Activated T-cell treated with anti-CD3 and anti-CD28 coated beads for 4 hours (primary cell): ENCODE measurements at places on chromosomes 5 and 9.

DNA sequence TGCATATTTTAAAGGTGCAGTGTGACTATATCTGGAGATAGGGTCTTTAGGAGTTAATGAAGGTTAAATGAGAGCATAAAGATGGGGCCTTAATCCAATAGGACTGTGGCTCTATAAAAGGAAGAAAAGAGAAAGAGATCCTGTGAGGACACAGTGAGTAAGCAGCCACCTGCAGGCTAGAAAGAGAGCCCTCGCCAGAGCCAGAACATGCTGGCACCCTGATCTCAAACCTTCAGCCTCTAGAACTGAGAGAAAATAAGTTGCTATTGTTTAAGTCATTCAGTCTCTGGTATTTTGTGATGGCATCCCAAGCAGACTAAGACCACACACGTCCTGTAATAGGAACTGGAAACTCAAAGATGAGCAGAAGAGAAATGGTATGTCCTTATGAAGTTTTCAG, 41.0 kb downstream of the RNF180 start:
- no peak for DNase-seq

DNA sequence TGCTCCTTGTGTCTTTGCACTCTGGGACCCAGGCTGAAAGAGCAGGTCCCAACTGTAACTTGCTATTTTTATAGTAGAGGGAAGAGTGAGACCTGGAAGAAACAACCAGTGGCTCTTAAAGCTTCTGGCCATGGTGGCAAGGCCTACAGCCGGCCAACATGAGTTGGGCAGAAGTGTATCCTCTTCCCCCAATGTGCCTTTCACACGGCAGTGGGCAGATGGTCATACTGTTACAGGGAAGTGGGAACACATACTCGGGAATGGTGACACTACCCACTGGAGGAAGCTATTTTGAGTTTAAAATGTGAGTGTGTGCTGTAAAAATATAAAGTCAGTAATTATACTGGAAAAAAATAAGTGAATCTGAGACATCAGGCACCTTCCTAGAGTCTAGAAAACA, 116.0 kb downstream of the MVB12B start:
- no peak for DNase-seq

DNA sequence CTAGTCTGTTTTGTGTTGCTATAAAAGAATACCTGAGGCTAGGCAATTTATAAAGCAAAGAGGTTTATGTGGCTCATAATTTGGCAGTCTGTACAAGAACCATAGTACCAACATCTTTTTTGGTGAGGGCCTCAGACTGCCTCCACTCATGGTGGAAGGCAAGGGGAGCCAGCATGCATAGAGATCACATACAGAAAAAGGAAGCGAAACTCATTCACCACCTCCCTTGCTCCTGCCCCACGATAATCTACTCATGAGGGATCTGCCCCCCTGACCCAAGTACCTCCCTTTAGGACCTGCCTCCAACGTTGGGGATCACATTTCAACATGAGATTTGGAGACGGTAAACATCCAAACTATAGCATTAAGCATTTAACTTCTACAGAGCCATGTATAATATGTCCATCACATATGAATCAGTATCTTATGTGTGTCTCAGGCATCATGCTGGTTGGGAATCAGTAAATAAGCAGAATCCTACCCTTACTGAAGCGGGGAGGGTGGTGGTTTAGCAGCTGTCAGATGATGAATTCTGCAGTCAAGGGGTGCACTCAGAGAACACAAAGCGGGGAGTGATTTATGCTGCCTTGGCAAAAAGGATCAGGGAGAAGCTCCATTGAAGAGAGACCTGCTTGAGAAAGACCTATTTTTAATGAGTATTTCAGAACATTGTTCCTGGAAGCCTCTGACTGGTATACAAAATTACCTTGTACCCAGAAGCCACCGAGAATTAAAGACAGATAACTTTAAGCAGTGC, 34.8 kb downstream of the HMGXB3 start:
- no peak for DNase-seq

DNA sequence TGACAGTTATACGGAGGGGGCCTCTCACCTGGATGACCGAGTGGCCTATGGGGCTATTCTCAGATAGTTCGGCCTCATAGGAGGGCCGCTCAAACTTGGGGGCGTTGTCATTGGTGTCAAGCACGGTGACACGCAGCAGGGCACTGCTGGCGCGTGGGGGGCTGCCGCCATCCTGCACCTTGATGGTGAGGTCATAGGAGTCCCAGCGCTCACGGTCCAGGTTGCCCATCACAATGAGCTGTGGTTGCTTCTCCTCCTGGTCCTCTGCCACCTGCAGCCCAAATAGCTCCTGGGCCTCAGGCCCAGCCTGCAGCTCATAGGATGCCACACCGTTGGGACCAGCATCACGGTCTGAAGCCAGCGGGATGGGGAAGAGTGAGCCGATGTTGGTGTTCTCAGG, 9.7 kb downstream of the PCDH1 start:
- DNase-seq: no peak

DNA sequence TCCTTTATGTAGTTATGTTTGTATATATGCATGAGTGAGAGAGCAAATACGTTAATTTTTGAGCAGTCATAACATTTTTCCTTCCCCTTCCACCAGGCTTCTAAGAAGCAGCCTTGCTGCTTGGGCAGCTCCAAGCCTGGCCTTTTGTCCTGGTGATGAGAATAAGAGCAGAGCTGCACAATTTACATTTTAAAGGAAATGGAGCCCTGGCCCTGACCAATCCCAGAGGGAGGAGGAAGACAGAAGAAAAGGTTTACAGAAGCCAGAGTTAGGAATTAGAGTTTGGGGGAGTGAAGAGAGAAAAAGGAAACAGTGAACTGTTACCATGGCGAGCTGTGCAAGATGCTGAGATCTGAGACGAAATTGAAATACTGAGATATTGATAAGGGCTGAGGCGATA, 25.3 kb upstream of the EFNA5 start:
- no peak for DNase-seq

- DNase-seq: no peak
These were observed 11.0 kb downstream of the NCS1 start for GRCh38 chr9:130183133-130183762.

GRCh38 chr5:59789894-59790293, 103.6 kb downstream of the PDE4D start:
- no peak for DNase-seq

- no peak for DNase-seq
These were observed 17.4 kb upstream of the PRLR start for GRCh38 chr5:35247648-35248034.

- DNase-seq: no peak
These were observed 33.8 kb upstream of the ACO1 start for GRCh38 chr9:32350682-32351081.

DNA sequence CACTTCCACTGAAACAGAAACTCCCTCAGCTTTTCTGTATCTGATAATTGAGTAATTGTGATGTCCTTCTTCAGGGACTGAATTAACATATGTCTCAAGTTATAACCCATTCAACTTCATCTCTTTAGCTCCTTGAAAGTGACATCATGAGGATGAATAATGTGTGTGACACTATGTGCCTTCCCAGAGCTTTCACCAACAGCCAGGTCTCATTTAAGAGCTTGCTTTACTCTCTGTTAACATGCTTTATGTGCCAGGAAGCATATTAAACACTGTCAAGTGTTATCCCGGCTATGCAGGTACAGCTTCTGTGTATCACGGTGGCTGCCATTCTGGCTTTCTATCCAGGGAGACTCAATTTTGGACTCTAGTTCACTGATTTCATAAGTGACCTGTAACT, 799.9 kb downstream of the CDH12 start:
- DNase-seq: no peak

DNA sequence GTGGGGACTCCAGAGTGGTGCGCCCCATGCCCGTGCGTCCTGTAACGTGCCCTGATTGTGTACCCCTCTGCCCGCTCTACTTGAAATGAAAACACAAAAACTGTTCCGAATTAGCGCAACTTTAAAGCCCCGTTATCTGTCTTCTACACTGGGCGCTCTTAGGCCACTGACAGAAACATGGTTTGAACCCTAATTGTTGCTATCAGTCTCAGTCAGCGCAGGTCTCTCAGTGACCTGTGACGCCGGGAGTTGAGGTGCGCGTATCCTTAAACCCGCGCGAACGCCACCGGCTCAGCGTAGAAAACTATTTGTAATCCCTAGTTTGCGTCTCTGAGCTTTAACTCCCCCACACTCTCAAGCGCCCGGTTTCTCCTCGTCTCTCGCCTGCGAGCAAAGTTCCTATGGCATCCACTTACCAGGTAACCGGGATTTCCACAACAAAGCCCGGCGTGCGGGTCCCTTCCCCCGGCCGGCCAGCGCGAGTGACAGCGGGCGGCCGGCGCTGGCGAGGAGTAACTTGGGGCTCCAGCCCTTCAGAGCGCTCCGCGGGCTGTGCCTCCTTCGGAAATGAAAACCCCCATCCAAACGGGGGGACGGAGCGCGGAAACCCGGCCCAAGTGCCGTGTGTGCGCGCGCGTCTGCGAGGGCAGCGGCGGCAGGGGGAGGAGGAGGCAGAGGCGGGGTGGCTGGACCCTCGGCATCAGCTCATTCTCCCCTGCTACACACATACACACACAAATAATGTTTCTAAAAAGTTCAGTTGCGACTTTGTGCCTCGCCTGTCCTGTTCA, 668 bp downstream of the GLIS3 start:
- peak; percentile 4 for DNase-seq

- no peak for DNase-seq
These were observed 51.1 kb upstream of the MVB12B start for GRCh38 chr9:126275386-126276001.

DNA sequence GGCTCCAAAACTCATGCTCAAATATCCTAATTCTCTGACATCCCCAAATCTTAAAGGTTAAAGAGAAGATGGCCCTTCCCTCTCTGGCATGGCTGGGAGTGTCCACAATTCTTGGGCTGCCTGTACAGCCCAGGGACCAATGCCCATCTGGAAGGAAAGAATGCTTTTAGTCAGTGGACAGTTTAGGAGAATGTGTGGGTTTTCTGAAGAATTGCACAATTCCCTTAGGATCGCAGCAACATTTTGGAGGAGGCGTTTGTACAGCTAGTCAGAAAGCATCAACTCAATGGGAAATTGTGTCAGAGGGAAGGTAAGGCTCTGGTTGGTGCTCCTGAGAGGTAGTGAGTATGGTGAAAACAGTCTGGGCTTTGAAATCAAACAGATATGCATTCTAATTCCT, 15.0 kb downstream of the FAM193B start:
- DNase-seq: no peak

DNA sequence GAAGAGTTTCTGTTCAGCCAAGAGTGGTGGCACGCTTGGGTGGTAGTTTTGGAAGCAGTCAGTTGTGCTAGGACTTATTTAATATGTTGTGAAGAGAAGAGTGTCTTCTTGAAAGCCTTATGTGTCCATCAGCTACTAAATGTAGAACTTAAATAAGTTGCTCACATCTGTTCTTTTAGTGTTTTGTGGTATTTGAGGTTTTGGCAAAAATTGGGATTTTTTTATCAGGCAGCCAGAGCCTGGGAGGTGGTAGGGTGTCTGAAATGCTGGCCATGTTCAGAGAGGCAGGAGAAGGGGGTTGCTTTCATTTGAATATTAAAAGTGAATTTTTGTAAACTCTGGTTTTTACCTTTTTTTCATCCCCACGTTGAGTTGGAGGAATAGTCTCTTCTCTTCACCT, 24.2 kb upstream of the ZBTB34 start:
- no peak for DNase-seq

DNA sequence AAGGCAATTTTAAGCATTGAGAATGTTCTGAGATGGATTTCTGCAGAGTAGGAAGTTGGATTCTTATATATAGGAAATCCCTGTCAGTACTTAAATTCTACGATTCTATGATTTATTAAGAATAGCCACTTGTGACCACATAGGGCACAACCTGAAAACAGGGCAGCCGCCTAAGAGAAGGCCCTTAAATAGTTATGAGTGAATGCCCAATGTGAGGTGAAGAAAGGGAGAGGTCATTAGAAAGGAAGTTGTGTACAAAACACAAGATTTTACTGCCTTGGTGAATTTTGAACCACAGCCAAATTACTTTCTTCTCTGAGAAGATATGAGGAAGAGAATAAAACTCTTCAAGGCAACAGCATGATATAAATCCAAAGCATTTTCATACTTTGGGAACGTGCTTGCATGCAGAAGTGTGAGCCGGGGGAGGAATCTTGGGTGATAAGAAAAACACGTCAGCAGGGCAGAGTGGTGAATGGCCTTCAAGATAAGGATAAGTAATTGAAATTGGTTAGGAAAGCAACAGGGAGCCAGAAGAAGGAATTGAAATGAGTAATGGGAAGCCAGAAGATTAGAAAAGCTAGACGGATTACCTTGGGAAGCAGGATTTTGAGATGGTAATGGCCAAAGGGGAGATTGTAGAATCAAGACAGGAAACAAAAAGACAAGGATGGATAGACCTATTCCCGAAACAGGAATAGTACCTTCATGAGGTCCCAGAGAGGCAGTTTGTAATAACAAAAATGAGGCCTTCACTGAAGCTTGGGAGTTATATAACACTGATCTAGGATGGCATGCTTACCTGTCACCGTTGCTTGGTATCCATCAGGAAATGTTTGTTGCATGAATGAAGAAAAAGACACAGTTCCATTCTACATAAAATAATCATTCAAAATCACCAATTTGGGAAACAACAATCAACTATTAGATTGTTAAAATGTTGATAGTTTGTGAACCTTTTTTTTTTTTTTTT, 244.3 kb downstream of the PDE4D start:
- DNase-seq: no peak

DNA sequence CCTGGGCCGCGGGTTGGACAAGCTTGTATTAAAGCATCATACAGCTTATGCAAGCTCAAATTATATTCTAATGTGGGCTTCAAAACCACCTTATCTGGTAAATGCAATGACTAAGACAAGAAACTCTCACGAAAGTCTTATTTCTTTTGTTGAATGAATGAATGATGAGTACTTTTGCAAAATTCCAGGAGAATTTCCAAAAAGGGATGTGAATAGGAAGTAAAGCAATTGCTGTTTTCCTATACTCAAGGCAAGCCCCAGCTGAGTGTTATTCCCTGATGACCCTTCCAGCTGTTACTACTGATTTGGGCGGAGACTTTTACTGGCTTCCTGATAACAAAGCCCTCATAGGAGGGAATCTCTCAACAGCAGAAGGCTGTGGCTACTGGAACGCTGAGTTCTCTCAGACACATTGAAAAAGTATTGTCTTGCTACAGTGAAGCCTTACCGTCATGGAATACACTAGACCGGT, 162.8 kb downstream of the SREK1 start:
- no peak for DNase-seq

- no peak for DNase-seq
These were observed 39.9 kb upstream of the EPB41L4B start for GRCh38 chr9:109360771-109361170.

GRCh38 chr5:158392753-158393152, 533.8 kb upstream of the CLINT1 start:
- DNase-seq: no peak

GRCh38 chr5:68627001-68627400, 411.4 kb downstream of the PIK3R1 start:
- no peak for DNase-seq

- DNase-seq: no peak
These were observed 7.7 kb downstream of the EHMT1 start for GRCh38 chr9:137626464-137626863.
